NCI-H1092 (cell line): ENCODE measurements at places on chromosomes 11 and 22.

- no peak for DNase-seq
These were observed 107.6 kb downstream of the MED15 start for GRCh38 chr22:20615021-20615420.

- DNase-seq = no peak
These were observed 36.6 kb downstream of the ST3GAL4 start for GRCh38 chr11:126391970-126392632.

GRCh38 chr11:78801161-78801884 is 226.7 kb upstream of the NARS2 start:
- peak; percentile 40 for DNase-seq

GRCh38 chr11:124543145-124543544 is 309 bp downstream of the OR8B12 start:
- no peak for DNase-seq

- DNase-seq = no peak
These were observed 119.5 kb downstream of the ENTHD1 start for GRCh38 chr22:39773976-39774539.

DNA sequence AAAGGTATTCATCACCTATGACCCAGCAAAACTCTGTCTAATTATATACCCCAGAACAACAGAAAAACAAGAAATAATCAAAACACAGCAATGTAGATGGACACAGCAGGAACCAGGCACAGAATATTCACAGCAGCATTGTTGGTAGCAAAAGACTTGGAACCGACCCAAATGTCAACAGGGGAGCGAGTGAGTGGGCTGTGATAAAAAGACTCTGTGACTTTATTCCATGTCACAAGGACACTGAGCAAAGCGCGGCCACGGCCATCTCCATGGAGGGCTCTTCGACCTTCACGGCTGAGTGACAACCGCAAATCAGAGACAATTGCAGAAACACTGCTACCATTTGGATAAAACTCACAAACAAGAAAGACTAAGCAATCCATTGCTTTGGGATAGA is 1373.1 kb downstream of the TBC1D22A start:
- DNase-seq = peak; percentile 30

DNA sequence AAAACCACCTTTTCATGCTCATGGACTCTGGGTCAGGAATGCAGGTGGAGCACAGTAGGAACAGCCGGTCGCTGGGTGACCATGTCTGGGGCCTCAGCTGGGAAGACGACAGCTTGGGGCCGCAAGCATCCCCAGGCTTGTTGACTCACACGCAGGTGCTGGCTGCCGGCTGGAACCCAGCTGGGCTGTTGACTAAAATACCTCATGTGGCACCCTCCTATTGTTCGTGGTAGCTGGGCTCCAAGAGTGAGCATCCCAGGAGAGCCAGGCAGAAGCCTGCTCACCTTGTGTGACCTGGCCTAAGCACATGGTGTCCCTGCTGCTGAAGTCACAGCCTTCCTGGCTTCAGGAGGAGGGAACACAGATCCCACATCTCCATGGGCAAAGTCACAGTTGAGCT is 9.4 kb downstream of the DPP3 start:
- peak; percentile 63 for DNase-seq

- DNase-seq = no peak
These were observed 63.7 kb downstream of the CYTH4 start for GRCh38 chr22:37345863-37346504.

- no peak for DNase-seq
These were observed 515 bp downstream of the BACE1 start for GRCh38 chr11:117315285-117316196.

DNA sequence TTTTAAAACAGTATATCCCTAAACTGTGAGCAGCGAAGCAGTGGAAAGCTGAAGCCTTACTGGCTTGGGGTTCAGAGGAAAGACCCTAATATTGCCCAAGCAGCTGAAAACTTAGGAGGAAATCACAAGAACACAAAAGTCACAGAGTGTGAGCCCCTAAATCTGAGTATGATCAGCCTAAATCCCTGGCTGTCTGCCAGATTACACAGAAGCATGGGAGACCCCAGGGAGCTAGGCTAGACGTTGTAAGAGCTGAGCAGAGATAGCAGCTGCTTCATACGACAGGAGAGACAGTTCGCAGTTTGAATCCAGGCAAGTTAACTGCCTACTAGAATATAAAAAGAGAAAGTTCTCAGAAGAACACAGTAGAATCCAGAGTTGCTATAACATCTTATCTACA is 81.2 kb downstream of the PACS1 start:
- DNase-seq = no peak

DNA sequence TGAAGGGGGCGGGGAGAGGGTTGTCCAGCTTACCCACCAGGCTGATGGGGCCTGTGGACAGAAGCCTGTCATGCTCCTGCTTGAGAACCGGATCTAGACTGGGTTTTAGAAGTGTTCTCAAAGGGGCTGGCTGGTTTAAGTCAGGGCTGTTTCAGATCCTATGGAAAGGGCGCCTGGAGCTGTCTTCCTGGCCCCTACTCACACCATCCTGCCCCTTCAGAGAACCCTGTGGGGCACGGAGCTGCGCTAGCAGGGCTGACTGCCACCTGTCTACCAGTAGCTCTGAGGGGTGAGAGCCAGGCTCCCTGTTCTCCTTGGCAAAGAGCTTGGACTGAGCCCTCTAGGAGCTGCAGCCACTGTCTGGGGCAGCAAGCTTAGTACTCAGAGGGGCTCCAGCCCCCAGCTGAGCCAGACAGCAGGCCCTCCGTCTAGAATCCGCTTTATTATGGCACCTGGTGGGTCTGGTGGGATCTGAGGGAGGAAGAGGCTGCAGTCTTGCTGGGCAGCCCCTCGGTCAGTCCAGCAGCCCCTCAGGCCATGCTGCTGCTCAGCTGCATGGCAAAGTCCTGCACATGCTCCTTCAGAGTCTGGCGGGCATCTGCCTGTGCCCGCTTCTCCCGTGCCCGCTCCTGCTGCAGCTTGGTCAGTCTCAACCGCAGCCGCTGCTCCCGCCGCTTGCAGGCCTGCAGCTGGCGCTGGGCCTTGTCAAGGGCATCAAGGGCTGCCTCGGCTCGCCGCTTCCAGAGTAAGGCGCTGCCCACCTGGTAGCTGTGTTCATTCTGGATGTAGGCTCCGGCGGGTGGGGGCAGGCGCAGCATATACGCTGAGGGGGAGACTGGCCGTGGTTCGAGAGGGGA is 2.3 kb downstream of the THAP7 start:
- DNase-seq = no peak

GRCh38 chr22:21982338-21982965 is at the start of gene TOP3B:
Gene TOP3B, minus strand, starts transcription at chr22:21982787. Its CDS starts 7,078 bp downstream, at chr22:21975709.
- peak; percentile 72 for DNase-seq

- DNase-seq = peak; percentile 66
These were observed 55.3 kb downstream of the NFAM1 start for GRCh38 chr22:42376711-42377554.

- no peak for DNase-seq
These were observed 7.7 kb upstream of the MALAT1 start for GRCh38 chr11:65491163-65491465.

GRCh38 chr11:41237382-41237781 is 222.1 kb downstream of the LRRC4C start:
- no peak for DNase-seq

GRCh38 chr11:70535191-70535971 is 137.1 kb downstream of the CTTN start:
- no peak for DNase-seq

- DNase-seq = no peak
These were observed 12.9 kb downstream of the BIRC3 start for GRCh38 chr11:102330231-102330630.

DNA sequence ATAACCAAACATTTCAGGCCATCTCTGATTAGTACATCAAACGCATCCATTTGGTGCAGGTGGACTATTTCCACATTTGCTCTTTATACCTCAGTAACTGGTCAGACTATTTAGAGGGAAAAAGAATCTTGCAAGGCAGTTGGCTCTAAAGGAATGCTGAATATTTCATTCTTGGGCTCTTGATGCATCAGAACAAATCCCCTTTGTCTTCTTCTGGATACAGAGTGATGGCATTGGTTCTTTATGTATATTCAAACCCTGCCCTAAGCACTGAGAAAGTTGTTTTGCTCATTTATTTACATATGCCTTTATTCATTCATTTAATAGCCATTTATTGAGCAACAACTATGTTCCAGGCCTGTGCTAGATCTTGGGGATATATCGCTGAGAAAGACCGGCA is 31.1 kb upstream of the RAB30 start:
- no peak for DNase-seq

DNA sequence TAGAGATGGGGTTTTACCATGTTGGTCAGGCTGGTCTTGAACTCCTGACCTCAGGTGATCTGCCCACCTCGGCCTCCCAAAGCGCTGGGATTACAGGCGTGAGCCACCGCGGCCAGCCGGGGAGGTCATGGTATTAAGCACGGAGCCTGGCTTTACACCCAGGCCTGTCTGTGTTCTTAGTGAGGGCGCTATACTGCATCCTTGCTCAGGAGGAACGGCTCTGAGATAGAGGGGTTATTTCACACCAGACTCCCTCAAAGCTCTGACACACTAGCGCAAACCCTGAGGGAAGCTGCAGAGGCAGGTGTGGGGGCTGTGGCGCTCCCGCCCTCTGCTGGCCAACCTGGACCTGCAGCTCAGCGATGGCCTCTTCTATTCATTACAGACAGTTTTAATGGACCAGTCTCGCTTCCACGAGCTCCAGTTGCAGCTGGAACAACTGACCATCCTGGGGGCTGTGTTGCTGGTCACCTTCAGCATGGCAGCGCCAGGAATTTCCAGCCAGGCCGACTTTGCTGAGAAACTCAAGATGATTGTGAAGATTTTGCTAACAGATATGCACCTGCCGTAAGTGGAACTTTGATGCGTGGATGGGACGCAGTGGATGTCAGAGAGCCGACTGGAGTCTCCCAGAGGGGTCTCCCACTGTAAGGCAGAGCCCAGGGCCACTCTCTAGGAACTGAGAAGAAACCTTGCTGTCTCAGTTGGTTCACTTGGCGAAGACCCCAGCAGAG is 26.2 kb downstream of the TCP11L1 start:
- peak; percentile 45 for DNase-seq

- no peak for DNase-seq
These were observed 38.9 kb downstream of the NTM start for GRCh38 chr11:131409345-131409744.

DNA sequence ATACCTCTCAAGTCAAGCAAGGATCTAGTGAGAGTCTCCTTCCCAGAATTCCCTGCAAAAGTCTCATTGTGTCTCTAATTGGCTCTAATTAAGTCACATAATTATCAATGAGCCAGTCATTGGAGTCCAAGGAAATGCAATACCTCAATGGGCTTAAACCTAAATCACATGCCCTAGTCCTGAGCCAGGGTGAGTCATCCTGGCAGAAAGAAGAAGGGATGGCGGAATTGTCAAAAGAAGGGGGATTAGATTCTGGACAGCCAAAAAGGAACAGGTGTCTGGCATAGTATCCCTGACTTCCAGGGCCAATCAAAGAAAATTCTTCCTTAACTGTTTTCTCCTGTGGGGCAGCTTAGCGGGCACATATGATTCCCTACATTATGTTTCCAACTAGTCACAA is 25.1 kb upstream of the LDLRAD3 start:
- no peak for DNase-seq

- peak; percentile 86 for DNase-seq
These were observed 468.0 kb downstream of the OPCML start for GRCh38 chr11:133064152-133064877.

DNA sequence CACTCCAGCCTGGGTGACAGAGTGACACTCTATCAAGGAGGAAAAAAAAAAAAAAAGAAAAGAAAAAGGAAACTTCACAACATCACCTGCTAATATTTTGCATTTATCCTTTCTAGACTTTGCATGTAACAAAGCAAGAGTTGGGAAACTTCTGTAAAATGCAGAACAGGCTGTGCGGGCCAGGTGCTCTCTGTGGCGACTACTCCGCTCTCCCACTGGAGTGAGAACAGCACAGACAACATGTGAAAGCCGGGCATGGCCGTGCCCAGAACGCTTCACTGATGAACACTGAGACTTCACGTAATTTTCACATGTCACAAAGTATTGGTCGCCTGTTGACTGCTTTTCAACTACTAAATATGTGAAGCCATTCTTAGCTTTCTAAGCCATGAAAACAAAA is 15.5 kb upstream of the TESMIN start:
- no peak for DNase-seq

- DNase-seq = no peak
These were observed 61.3 kb upstream of the CREB3L1 start for GRCh38 chr11:46216019-46216764.

- no peak for DNase-seq
These were observed 31.7 kb downstream of the PAX6 start for GRCh38 chr11:31779374-31779791.

GRCh38 chr11:125777309-125777708 is 1.3 kb downstream of the PATE2 start:
- DNase-seq = no peak

DNA sequence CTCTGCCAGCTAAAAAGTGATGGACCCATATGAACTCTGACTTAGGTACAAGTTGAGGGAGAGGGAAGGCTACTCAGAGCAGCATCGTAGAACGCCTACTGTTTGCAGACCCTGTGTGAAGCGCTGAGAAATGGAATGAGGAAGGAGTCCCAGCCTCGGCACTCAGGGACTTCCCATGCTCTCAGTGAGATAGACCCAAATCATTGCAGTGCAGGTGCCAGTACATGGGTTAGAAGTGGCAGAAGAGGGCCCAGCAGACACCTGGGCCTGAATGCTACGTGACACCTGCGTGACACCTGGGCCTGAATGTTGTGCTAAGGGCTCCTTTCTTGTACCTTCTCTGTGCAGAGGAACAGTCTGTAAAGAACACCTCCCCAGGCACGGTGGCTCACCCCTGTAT is 2.6 kb upstream of the PDGFB start:
- no peak for DNase-seq

GRCh38 chr11:15113381-15113780 is 1.3 kb upstream of the INSC start:
- no peak for DNase-seq
